ENCODE measurements at places on chromosomes 7 and 10. TPM values are rescaled to one million over a fixed set of nuclear protein-coding genes. Genes with fewer than 3 reads are reported as not detected.

GRCh38 chr7:139620676-139621344 lies 97.3 kb downstream of the CLEC2L start:
- H3K4me3 ChIP-seq = no peak overlapping the region
- no peaks in the 10 kb centered on the region for H3K4me1 ChIP-seq
- H3K36me3 ChIP-seq = no peaks in the 10 kb centered on the region
- DNase-seq = peak; percentile 26
- no peak overlapping the region for H3K27ac ChIP-seq

DNA sequence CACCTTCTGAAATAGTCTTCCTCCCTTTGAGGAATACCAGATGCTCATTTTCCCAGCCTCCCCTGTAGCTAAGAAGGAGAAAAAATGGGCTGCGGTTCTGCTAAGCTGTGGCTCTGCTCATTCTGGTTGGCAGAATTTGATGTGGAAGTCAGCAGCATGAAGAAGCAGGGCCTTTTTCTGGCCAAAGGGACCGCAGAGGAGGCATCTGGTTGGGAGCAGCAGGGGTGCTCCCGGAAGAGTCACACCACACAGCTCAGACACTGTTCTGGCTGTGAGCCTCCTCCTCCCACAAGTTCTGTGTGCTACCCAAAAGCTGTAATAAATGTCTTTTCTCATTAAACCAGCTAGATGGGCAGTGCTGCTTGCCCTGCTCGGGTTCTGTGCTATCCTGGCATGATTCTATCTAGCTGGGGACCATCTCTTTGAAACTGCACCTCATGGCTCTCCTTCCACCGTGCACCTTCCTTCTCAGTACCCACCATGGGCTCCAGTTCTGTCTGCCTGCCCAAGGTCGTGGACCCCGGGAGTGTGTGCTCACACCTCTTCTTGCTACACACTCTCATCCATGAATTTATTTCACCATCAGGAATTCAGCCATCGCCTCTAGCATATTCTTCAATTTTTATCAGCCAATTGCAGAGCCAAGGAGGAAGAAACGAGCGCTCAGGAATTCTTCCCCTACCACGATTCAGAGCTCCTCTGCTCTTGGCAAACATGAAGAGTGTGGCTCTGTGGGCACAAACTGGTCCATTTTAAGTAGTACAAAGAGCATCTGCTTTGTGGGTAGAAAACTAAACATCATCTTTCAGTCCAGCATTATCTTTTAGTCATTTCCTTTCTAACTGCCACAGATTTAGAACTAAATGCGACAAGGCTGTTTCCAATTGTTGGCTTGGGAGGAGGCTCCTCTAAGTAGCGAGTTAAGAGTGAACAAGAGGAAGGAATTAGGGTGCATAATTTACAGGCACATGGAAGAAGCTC lies 76.9 kb downstream of the FAM171A1 start:
- H3K36me3 ChIP-seq = no peaks in the 10 kb centered on the region
- H3K4me3 ChIP-seq = no peak overlapping the region
- H3K27me3 ChIP-seq = no peaks in the 10 kb centered on the region
- no peak for DNase-seq

GRCh38 chr10:14712991-14713424 lies 61.7 kb downstream of the FAM107B start:
- H3K4me3 ChIP-seq = no peak overlapping the region
- H3K27ac ChIP-seq = no peak overlapping the region
- H3K36me3 ChIP-seq = no peaks in the 10 kb centered on the region
- no peak for DNase-seq
- no peaks in the 10 kb centered on the region for H3K27me3 ChIP-seq

DNA sequence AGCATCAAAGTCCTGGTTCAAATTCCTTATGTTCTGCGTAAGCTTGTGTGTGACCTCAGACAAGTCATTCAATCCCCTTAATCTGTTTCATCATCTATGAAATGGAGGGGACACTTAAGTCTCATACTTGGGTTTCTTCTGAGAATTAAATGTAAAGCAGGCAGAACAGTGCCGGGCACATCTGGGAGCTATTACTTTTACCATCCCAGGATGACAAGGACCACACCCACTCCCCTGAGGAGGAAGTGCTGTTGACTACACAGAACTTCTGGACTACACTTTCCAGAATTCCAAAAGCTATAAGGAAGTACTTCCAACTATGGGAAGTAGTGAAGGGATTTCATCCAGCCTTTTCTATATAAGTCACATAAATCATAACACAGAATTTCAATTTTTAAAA lies 294.9 kb downstream of the IPMK start:
- no peaks in the 10 kb centered on the region for H3K4me1 ChIP-seq
- no peaks in the 10 kb centered on the region for H3K27me3 ChIP-seq
- DNase-seq = no peak
- H3K36me3 ChIP-seq = no peaks in the 10 kb centered on the region
- no peak overlapping the region for H3K4me3 ChIP-seq

- no peak overlapping the region for H3K4me3 ChIP-seq
- H3K27ac ChIP-seq = no peak overlapping the region
- peaks cover 17% of the 10 kb centered on the region for H3K4me1 ChIP-seq
- H3K36me3 ChIP-seq = no peaks in the 10 kb centered on the region
- H3K27me3 ChIP-seq = no peaks in the 10 kb centered on the region
Measured at GRCh38 chr7:24783698-24784097, 26.4 kb upstream of the GSDME start.

DNA sequence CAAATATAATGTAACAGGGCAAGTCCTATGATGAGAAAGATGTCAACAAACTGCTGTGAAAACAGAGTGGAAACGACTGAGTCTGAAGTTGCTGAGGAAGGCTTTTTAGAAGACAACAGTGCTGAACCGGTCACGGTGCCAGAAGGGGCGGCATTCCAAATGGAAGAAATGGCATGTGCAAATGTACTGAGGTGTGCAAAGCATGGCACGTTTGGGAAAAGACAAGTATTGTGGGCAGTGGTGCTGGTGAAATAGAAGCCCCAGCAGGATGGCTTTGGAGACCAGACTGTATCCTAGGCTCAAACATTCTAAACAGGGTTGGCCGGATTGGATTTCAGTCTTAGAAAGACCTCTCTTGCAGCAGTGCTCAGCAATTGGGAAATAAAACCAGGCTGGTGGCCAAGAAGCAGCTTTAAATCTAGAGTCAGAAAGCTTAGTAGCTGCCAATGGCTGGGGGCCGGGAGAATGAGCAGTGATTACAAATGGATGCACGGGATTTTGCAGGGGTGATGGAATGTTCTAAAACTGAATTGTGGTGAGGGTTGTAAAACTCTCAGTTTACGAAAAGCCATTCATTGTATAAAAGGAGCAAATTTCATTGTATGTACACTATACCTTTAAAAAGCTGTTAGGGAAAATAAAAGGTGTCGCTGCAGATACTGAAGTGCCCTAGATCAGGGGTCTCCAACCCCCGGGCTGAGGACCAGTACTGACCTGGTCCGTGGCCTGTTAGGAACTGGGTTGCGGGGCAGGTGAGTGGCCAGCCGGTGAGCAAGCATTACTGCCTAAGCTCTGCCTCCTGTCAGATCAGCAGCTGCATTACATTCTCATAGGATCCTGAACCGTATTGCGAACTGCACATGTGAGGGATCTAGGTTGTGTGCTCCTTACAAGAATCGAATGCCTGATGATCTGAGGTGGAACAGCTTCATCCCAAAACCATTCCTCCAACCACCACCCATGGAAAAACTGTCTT lies 141.6 kb downstream of the HIBADH start:
- H3K27me3 ChIP-seq = no peaks in the 10 kb centered on the region
- no peak overlapping the region for H3K4me3 ChIP-seq
- no peak for DNase-seq
- H3K4me1 ChIP-seq = no peaks in the 10 kb centered on the region
- H3K36me3 ChIP-seq = no peaks in the 10 kb centered on the region

DNA sequence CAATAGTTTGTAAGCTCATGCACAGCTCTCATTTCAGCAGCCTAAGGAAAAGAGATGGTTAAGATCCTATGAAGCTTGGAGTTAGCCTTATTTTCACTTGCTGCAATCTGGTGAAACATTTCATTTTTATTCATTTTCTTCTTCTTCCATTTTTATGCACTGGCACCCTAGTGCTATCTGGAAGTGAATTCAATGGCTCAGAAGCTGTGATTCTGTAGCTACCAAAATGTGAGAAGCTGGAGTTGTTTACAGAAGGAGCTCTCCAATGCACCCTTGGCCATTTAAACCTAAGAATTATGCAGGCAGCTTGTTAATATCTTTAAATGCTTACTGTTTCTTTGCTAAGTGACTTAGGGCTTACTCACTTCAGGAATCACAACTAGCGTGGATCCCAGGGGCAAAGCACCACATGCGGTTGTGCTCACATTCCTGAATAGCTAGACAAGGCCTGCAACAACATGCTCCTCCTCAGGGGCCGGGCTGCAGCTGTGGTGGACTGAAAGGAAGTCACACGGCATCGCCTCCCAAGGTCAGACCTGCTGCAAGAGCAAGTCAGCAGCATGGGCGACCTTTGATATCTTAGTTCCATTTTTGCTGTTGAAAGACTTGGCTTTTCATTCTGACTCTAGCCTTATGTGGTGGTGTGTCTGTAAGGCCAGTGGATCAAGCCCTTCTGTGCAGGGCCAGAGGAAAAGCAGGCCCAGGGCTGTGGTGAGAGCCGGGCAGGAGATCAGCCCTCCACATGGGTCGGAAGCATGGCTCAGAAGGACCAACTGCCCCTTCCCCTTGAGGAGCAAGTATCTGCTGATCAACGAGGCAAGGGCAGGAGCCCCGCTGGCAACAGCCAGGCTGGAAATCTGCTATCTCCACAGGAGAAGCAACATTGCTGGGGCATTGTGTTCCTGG lies 91.9 kb upstream of the MBL2 start:
- H3K27ac ChIP-seq = no peak overlapping the region
- no peak overlapping the region for H3K4me3 ChIP-seq
- no peak for DNase-seq
- no peaks in the 10 kb centered on the region for H3K27me3 ChIP-seq

- H3K4me1 ChIP-seq = peaks cover 14% of the 10 kb centered on the region
- H3K4me3 ChIP-seq = no peak overlapping the region
- no peak overlapping the region for H3K27ac ChIP-seq
- no peaks in the 10 kb centered on the region for H3K36me3 ChIP-seq
Measured at GRCh38 chr7:46003896-46004875, 83.1 kb upstream of the IGFBP3 start.

DNA sequence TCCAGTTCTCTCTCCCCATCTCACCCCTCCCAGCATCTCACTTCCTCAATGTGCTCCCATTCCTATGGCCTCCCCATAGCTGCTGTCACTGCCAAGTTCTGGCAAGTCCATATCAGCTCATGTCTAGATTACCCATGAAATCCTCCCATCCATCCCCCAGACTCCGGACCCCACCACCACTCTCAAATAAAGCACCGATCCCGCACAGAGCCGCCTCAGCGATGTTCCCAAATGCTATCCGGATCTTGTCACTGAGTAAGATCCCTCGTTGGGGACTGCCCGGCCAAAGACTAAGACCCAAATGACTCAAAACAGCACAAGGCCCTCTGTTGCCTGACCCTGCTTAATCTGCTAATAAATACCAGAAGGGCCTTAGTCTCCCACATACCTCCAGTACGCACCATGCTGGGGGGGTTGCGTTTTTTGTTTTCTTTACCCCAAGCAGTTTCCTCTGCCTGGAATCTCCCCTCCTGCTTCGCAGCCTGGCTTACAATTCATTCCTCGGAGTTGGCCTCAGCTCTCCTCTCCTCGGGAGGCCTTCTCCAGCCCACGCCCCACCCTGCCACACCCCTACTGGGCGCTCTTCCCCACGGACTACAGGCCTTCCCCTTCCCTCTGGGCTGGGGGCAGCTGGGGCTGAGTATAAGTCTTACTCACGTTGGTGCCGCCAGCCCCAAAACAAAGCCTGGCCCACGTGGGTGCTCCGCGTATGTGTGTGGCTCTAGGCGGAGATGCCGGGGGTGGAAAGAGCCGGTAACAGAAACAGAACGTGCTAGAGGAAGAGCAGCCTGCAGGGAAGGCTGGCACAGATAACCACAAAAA lies 1.8 kb upstream of the DUSP5 start:
- peak overlapping the region; percentile 90 for H3K4me3 ChIP-seq
- peak overlapping the region; percentile 65 for H3K27ac ChIP-seq

DNA sequence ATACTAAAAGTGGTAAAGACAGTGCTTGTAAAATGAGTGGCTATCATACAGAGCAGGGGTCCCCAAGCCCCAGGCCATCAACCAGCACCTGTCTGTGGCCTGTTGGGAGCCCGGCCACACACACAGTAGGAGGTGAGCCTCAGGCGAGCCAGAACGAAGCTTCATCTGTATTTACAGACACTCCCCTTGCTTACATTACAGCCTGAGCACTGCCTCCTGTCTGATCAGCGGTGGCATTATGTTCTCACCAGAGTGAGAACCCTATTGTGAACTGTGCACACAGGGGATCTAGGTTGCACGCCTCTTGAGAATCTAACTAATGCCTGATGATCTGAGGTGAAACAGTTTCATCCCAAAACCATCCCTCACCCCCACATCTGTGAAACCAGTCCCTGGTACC lies 58.7 kb downstream of the ITGA8 start:
- no peaks in the 10 kb centered on the region for H3K4me1 ChIP-seq
- no peak overlapping the region for H3K27ac ChIP-seq
- no peak overlapping the region for H3K4me3 ChIP-seq

DNA sequence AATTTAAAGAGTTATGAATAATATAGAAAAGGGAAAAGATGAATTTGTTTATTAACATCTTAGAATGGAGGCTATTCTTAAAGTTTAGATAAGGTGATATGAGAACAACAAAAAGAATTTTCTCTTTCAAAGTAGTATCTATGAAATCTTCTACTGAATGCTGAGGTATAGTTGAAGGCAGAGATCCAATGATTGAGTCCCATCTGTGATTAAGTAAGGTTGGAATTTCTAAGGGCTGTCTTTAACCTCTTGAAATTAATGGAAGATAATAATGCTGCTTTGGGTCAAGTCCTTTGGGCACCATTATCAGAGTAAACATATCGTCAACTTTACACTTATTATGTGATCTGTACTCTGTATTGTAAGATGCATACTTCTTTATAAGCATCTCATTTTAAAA lies 307.9 kb downstream of the PRKG1 start:
- H3K27me3 ChIP-seq = peaks cover 7% of the 10 kb centered on the region
- no peaks in the 10 kb centered on the region for H3K4me1 ChIP-seq
- no peak for DNase-seq
- no peaks in the 10 kb centered on the region for H3K36me3 ChIP-seq
- no peak overlapping the region for H3K27ac ChIP-seq

- H3K27me3 ChIP-seq = no peaks in the 10 kb centered on the region
- no peaks in the 10 kb centered on the region for H3K36me3 ChIP-seq
- DNase-seq = no peak
- no peak within 1 kb of the TSS for H3K27ac ChIP-seq
Measured at GRCh38 chr10:69220041-69220451, at the start of gene HKDC1. Gene HKDC1, plus strand, starts transcription at chr10:69220332. Its CDS starts 104 bp downstream, at chr10:69220436.

GRCh38 chr10:52940921-52941320 lies 168.3 kb upstream of the MBL2 start:
- no peaks in the 10 kb centered on the region for H3K4me1 ChIP-seq
- H3K27ac ChIP-seq = no peak overlapping the region
- no peaks in the 10 kb centered on the region for H3K36me3 ChIP-seq
- no peak overlapping the region for H3K4me3 ChIP-seq

GRCh38 chr7:84043661-84044191 lies 150.9 kb downstream of the SEMA3A start:
- DNase-seq = no peak
- no peaks in the 10 kb centered on the region for H3K27me3 ChIP-seq
- peaks cover 11% of the 10 kb centered on the region for H3K4me1 ChIP-seq
- H3K27ac ChIP-seq = peak overlapping the region; percentile 31
- no peaks in the 10 kb centered on the region for H3K36me3 ChIP-seq

GRCh38 chr10:73653701-73654100 lies 2.1 kb downstream of the SYNPO2L start:
- no peak overlapping the region for H3K27ac ChIP-seq
- H3K4me3 ChIP-seq = no peak overlapping the region
- H3K4me1 ChIP-seq = no peaks in the 10 kb centered on the region
- H3K36me3 ChIP-seq = no peaks in the 10 kb centered on the region
- H3K27me3 ChIP-seq = 0 out of 2 replicates have a peak, but pooled peaks cover 4% of the 10 kb centered on the region

VENTX gene
- not detected for total RNA-seq

TBL2 gene
- 55.0 TPM for total RNA-seq

TMEM178B gene
- total RNA-seq = 0.02 TPM
